IMR-90 (cell line): ENCODE measurements at places on chromosomes 3 and 15. TPM values are rescaled to one million over a fixed set of nuclear protein-coding genes. Genes with fewer than 3 reads are reported as not detected.

The MYL3 gene
- total RNA-seq: not detected in 2 replicates

The CNTN3 gene
- total RNA-seq: 3.3 and 3.6 TPM in 2 replicates

- no peak for DNase-seq
Observed at GRCh38 chr3:126816298-126816697, 112.3 kb downstream of the CHCHD6 start.

DNA sequence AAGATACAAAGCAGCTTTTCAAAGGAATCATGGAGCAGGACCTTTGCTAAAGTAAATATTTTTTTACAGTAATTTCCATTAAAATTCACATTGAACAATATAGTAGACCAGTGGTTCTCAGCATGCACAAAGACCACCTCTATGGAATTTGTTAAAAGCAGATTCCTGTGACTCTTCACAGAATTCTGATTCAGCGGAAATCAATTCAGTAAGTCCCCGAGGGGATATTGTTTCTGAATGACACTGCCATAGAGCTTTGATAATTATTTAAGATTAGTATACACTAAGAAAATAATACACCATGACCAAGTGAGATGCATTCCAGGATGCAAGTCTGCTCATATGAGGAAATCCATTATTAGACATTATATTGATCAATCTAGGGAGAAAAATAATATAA lies 161.9 kb upstream of the TNIK start:
- DNase-seq: no peak

The PLOD2 gene
- total RNA-seq: 117 and 225 TPM in 2 replicates

The C3orf85 gene
- total RNA-seq: not detected in 2 replicates

DNA sequence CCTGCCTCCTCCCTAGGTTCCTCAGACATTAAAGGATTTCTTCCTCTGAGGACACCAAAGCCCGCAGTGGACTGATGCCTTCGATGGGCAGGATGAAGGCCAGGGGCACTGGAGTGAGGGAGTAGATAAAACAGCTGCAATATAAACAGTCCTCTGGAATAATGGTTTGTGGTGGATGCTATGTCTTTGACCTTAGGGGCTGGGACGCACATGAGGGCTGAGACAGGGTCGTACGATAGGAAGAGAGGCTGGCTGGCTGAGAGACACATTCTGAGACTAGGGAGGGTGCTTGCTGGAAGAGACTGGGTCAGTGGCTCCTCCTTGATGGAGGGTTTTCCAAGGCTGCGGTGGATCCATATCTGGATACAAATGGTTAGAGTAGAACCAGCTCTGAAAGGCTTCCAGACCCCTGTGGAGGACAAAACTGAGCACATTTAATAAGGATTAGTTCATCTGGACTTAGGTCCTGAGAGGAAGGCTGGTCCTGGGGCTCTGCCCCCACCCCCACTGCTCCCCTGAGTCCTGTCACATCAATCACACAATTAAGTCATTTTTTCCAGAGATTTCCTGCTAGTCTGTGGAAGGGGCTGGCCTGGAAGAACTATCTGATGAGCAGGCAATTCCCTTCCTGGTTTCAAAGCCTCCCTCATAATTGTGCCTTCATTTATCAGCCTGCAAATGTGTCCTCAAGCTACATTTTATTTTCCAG lies 15.8 kb downstream of the TBC1D21 start:
- DNase-seq: no peak

The PAQR9 gene
- total RNA-seq: not detected in 2 replicates

DNA sequence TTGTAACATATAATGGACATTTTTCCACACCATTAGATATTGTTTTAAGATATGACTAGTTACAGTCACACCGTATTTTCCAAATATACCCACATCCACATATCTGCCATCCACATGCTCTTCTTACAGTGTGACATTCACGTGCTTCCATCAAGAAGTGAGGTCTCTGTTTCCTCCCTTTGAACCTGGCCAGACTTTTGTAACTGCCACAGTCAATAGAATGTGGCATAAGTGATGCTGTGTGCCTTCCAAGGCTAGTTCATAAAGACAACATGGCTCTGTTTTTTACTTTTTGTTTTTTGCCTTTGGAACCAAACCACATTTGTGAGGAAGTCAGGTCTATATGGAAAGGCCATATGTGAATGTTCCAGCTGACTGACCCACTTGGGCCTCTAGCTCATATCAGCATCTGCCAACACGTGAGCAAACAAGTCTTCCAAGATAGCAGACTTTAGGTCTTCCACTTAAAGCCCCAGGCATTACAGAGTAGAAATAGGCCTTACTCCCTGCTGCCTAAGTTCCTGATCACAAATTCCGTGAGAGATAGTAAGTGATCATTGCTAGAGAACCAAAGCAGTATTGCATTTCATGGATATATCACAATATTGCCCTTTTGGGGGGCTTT lies 27.1 kb downstream of the EIF1B start:
- DNase-seq: no peak

DNA sequence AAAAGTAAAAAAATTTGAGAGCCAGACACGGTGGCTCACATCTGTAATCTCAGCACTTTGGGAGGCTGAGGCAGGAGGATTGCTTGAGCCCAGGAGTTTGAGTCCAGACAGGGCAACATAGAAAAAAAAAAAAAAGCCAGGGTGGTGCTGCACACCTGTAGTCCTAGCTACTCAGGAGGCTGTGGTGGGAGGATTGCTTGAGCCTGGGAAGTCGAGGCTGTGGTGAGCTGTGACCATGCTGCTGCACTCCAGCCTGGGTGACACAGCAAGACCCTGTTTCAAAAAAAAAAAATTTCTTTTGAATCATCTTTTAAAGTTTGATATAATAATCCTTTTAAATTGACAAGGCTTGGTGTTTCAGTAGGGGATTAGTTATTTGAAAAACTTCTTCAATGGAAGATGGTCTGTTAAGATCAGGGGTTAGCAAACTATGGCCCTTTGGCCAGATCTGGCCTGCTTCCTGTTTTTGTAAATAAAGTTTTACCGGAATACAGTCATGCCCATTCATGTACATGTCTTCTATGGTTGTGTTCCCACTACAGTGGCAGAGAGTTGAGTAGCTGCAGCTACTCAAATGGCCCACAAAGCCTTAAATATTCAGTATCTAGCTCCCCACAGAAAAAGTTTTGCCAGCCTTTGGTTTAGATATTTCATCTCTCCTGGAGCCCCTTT lies 28.9 kb downstream of the CDAN1 start:
- DNase-seq: no peak

The SOX14 gene
- not detected in 2 replicates for total RNA-seq

DNA sequence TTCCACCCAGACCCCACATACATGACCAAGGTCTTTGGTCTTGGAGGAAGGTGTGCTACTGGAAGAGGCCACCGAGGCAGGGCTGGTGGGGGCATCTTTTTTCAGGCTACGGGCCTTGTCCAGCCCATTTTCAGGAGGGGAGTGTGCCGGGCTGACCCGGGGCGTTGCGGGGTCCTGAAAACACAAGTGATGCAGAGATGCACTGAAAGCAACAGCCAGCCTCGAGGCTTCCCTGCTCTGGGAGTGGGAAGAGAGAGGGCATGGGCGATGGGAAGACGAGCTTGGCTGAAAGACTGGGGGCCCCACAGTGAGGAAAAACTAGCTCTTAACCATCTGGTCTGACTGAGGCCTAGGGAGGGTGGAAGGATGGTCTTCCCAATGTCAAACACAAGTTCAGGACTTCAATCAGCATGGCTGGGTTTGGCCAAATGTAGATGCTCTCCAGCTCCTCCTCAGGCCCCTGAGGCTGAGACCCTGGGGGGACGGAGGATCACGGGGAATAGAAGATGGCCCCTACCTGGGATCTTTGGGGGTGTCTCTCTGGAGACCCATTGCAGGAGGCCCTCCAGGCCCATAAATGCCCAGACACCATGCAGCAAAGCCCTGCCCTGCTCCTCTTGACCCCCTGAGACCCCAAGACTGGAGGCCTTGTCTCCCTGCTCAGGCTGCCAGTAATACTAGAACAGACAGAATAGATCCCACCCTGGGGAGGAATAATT lies 38.9 kb downstream of the TLE3 start:
- no peak for DNase-seq
